ENCODE measurements at places on chromosomes 6 and 20. TPM values are rescaled to one million over a fixed set of nuclear protein-coding genes. Genes with fewer than 3 reads are reported as not detected.
A peak's percentile ranks its signal among the peaks of the same experiment; 100 is the strongest.

DNA sequence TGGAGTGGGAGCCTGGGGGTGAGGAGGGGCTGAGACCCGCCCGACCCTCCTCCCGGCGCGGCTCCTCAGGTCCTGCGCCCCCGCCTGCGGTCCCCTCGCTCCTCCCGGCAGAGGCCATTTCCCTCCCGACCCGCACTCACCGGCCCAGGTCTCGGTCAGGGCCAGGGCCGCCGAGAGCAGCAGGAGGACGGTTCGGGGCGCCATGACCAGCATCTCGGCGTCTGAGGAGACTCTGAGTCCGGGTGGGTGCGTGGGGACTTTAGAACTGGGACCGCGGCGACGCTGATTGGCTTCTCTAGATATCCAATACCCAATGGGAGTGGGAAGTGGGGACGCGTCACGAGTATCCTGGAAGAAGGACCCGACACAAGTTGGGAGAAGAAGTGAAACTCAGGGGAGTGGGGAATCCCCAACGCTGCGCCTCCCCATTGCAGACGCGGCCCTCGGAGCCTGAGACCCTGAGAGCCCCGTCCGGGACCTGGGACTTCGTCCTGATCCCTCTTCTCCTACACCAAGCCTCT is at the start of gene HLA-B:
HLA-B (minus strand) TSS at position 234 of the 521 bp plus-strand sequence; CDS start at position 213, 21 bp downstream.
- peak; percentile 47 for DNase-seq

DNA sequence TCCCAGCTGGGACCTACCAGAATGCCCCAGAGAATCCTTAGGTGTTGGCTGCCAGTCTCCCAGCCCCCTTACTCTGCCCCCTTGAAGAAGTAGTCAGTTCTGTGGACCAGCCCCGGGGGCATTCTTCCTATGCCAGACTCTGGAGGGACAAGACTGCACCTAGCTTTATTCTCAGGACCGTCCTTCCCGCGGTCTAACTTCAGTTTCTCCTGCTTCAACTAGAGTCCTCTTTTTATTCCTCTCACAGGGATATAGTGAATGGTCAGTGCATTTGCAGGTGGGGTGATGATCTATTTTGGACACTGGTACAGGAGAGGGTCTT is 35.9 kb upstream of the MDFI start:
- no peak for DNase-seq

GRCh38 chr6:146336191-146336590 is 207.4 kb upstream of the RAB32 start:
- DNase-seq = no peak

DNA sequence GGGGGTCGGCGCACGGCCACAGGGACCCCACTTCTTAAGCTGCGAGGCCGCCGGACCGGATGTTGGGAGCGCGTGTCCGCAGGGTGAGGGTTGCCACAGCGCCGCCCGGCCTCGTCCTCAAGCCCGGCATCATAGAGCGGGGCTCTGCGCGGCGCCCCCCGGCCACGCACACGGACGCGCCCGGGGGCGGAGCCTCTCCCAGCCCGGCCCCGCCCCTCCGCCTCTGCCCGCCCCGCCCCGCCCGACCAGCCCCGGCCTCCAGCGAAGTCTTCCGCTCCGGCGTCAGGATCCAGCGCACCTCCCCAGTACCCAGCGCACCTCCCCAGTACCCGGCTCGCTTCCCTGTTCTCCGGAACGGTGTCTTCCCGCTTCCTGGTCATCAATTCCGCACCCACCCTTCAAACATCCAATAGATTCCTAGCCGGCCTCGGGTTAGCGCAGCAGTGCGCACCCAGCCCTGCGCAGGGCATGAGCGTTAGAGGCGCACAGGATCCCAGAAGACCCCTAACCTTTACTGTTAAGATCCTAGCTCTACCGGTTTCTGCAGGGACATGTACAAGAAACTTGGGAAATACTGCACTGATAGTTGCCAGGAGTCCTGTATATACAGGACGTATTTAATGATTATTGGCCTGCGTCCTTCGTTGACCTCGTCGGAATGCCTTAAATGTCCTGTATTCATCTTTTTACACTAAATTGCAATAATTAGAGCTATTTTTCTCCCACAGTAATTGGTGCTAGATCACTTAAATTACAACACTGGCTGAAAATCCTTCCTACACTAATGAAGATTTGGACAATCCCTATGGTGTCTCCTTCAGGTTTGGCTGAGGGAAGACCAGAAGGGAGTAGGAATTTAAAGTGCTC is 535 bp upstream of the DNAAF9 start:
- DNase-seq = peak; percentile 38

GRCh38 chr6:44262467-44263353 is 2.6 kb downstream of the NFKBIE start:
- DNase-seq = no peak

DNA sequence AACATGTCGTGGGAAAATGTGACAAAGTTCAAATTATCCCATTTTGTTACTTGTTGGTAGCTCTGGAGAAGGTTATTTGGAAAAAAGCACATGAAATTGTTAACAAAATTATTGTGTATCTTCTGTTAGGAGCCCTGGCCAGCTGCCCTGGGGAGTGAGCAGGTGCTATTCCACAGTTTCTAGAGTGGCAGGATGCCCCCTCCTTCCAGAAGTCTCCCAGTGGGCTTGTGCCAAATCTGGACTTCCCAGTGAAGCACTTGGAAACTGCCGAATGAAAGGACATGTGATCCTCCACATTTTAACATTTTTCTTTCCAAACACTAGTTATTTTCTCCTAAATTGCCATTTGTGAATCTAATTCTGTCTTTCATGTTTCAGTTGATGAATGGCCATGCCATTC is 66.9 kb upstream of the CLDN20 start:
- no peak for DNase-seq

GRCh38 chr6:45069091-45069490 is 259.0 kb upstream of the RUNX2 start:
- DNase-seq = no peak

- DNase-seq = no peak
These were observed 136.8 kb upstream of the RNF24 start for GRCh38 chr20:4151991-4152695.

GRCh38 chr6:4939241-4939640 is 64.6 kb downstream of the RPP40 start:
- no peak for DNase-seq

- DNase-seq = no peak
These were observed 35.8 kb upstream of the TMEM14A start for GRCh38 chr6:52635049-52635577.

DNA sequence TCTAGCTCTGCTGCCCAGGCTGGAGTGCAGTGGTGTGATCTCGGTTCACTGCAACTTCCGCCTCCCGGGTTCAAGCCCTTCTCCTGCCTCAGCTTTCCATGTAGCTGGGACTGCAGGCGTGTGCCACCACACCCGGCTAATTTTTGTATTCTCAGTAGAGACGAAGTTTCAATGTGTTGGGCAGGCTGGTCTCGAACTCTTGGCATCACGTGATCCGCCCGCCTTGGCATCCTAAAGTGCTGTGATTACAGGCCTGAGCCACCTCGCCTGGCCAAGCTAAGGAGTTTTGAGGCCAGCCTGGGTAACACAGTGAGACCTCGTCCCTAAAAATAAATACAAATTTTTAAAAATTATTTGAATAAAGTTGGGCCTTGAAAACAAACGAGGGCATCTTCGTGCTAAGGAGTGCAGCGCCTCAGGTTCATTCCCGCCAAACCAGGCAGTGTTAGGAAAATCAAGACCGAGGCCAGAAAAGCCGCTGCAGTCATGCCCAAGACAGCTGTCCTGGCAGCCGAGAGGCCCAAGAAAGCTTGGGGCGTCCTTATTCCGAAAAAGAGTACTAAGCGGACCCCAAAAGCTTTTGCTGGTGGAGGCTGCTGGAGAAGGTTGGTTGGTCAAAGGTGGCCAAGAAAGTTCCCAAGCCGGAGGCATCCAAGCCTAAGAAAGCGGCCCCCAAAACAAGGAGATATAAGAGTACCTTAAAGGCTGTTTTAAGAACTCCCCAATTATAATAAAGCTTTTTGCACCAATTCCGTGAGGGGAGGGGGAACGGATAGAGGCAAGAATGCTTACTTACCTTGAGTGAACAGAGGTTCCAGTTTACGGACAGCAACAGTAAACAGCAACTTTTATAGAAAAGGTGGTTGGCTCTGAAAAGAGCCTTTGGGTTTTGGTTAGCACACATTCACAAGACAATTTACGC is 109.0 kb downstream of the HFE start:
- DNase-seq = no peak

- no peak for DNase-seq
These were observed 603.7 kb downstream of the TENT5A start for GRCh38 chr6:81148751-81149150.

- no peak for DNase-seq
These were observed 131.7 kb upstream of the PHACTR1 start for GRCh38 chr6:12584631-12585405.

GRCh38 chr6:3228771-3229565 is 1.5 kb upstream of the TUBB2B start:
- no peak for DNase-seq

DNA sequence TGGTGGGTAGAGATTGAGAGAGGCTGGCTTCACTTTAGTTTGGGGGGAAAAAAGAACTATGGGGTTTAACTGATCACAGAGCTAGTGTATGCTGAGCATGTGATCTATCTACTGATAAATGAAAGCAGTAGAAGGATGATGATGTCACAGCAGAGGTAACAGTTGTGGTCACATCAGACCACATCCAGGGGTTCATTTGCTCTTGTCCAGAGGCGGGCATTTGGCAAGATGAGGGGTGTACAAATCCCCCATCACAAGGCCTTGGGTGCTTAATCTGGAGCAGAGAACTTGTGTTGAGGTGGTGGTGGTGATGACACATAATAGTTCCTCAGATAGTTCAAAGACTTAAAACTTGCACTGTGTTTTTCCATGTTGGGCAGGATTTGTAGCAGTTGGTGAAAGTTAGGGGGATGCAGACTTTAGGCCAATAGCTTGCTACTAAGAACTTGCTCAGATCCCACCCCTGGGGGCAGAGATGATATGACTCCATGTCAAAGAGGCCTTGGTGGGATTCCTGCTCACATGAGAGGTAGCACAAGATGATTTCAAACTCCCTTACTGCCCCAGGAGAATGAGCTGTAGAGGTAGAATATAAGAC is 63.4 kb downstream of the PRDM1 start:
- no peak for DNase-seq

DNA sequence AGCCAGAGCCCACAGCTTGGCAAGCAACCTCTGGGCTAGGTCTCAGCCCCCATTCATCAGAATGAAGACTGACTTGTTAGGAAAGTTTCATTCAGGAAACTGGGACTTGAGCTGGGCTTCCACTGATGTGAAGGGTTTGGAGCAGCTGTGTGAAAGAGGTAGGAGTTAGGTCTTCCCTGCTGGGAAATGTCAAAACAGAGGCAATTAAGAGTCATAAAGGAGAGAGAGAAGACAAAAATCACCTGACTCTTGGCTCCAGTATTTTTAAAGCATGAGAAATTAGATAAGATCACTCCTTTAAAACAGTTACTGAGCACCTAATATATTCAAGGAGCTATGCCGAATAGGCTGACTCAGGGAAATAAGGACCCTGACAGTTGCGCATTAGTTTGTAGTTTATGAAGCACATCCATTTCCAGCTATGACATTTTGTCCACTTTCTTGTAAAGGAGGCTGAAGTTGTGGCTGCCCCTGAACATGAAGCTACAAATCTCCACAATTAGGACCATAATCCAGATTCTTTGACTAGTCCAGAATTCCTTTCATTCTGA is 3.9 kb upstream of the TRIM40 start:
- DNase-seq = no peak

GRCh38 chr6:169489563-169490245 is 212.1 kb downstream of the WDR27 start:
- DNase-seq = no peak

GRCh38 chr20:15072316-15072715 is 734.9 kb upstream of the FLRT3 start:
- DNase-seq = no peak

GRCh38 chr6:154661768-154662167 is 71.4 kb upstream of the SCAF8 start:
- DNase-seq = no peak

DNA sequence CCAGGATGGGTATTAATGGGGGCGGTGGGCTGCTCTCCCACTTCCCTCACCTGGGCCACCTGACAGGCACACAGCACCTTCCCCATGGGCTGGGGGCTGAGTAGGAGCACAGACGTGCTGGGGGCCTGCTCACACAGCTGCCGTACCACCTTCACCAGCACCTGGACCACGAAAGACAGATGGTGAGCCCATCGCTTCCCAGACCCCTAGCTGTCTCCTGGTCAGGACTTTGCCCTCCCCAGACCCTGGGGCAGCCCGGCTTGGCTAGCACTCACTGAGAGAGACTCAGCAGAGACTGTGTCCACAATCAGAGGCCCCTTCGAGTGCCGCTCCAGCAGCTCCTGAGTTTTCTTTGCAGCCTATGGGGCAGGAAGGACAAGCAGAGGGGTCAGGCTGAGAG is 12.0 kb downstream of the AARS2 start:
- no peak for DNase-seq

- DNase-seq = no peak
These were observed 109.3 kb downstream of the WDR27 start for GRCh38 chr6:169592558-169592957.

DNA sequence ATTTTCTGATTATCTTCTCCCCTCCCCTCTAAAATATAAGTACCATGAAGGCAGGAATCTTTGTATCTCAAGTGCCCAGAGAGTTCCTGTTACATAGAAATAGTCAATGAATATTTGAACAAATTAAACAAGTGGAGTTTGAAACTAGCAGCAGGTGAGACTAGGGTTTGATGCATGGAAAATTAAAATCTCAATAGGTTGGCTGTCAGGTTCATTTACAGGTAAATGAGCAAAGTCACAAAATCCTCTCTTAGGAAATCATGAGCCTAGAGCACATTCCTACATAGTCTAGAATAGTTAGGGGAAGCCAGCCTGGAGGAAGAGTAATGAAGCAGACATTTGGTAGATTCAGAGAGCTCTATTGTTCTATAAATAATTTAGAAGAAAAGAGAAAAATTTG is 140.4 kb downstream of the HS3ST5 start:
- DNase-seq = no peak

DNA sequence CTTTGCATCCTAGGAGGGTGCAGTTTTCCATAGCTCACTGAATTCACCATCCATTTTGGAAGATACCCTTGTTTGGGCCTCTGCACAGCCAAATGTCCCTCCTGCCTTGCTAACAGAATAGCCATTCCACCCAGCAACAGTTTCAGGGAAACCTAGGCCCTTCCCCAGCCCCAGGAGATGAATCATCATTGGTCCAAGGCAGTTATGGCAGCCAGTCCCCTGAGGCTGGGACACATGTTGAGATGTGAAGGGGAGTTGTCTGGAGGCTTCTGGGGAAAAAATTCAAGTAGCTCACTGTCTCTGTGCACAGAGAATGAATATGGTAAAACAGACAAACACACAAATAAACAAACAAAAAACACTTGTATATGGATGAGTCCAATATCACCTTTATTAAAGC is 17.4 kb upstream of the SIRPB2 start:
- no peak for DNase-seq

- DNase-seq = no peak
These were observed 1324.4 kb downstream of the GRIK2 start for GRCh38 chr6:102717737-102718456.

- no peak for DNase-seq
These were observed 11.4 kb downstream of the RANBP9 start for GRCh38 chr6:13700232-13700631.

Gene RFX6
- total RNA-seq = not detected

Gene FAM229B
- 11.4 TPM for total RNA-seq

Gene HLA-DPB1
- total RNA-seq = 1.5 TPM

Gene PLA2G7
- total RNA-seq = 2.8 TPM

Gene HLA-DOA
- total RNA-seq = 0.39 TPM

Gene PERP
- 85.9 TPM for total RNA-seq

Gene COL9A1
- total RNA-seq = not detected

Gene SPTLC3
- not detected for total RNA-seq

Gene TSPO2
- not detected for total RNA-seq

Gene RCAN2
- 0.57 TPM for total RNA-seq

Gene COL12A1
- total RNA-seq = 23.5 TPM

Gene RIPPLY2
- total RNA-seq = not detected

All from HCT116 (cell line).